ENCODE measurements at places on chromosomes 3 and 15. TPM values are rescaled to one million over a fixed set of nuclear protein-coding genes. Genes with fewer than 3 reads are reported as not detected.

Gene EOMES
- 0.63 TPM for total RNA-seq

Gene ADAMTS7
- total RNA-seq, result 6.5 TPM

Gene SLC12A8
- not detected for total RNA-seq

Gene DISP2
- total RNA-seq, result 0.06 TPM

Gene HYAL1
- total RNA-seq, result 6.8 TPM

Measured in omental fat pad (tissue), 4 donors.